ENCODE measurements at places on chromosomes 3 and 15.

DNA sequence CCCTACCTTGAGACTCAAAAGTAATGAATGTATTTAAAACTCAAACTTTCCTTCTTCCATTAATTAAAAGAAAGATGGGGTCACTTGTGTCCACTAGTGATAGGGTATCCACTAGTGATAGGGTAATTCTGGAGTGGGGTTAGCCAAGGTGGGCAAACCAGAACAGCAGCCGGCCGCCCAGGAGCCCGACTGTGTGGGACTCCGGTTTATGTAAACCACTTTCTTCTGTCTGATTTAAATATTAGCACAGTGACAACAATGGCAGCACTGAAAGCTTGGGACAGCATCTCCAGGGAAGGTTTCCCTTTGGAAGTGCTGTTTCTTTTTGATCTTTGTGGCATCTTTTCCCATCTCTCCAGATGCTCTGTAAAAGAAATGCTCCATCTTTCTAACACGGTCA lies 722 bp downstream of the MYZAP start:
- no peak for DNase-seq

DNA sequence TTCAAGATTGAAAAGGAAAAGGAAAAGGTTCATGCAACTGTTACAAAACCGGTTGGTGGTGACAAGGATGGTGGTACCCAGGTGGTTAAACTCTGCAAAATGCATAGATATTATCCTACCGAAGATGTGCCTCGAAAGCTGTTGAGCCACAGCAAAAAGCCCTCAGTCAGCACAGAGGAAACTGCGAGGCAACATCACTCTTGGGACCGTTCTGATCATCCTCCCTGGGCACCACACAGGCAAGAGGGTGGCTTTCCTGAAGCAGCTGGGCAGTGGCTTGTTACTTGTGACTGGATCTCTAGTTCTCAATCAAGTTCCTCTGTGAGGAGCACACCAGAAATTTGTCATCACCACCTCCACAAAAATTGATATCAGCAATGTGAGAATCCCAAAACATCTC lies 86.9 kb downstream of the PLCH1 start:
- no peak for DNase-seq

GRCh38 chr15:31081588-31082250 lies 19.8 kb downstream of the TRPM1 start:
- no peak for DNase-seq

GRCh38 chr3:37200141-37200540 lies 25.8 kb upstream of the LRRFIP2 start:
- DNase-seq: no peak

- DNase-seq: no peak
These were observed 36.4 kb downstream of the ZDHHC3 start for GRCh38 chr3:44939581-44940036.
